Mammary epithelial cell (primary cell): ENCODE measurements at places on chromosomes 1 and 21. TPM values are rescaled to one million over a fixed set of nuclear protein-coding genes. Genes with fewer than 3 reads are reported as not detected.

Gene OR2L3
- 0.21 TPM in 1 of 2 replicates, not detected in the other for total RNA-seq

Gene S100A7
- 2.7 TPM for total RNA-seq

Gene SLC5A9
- not detected for total RNA-seq

Gene REN
- total RNA-seq, result not detected

Gene ARHGEF16
- 6.7 TPM for total RNA-seq

Gene UTS2
- total RNA-seq, result not detected

Gene FCGR2B
- total RNA-seq, result not detected

Gene KISS1
- total RNA-seq, result not detected in 2 replicates

Gene ELOVL1
- 34.7 TPM for total RNA-seq

Gene HNRNPR
- total RNA-seq, result 35.2 TPM

Gene LAMTOR5
- 106 and 127 TPM in 2 replicates for total RNA-seq

Gene EXTL1
- total RNA-seq, result 6.8 TPM

Gene FAM3B
- total RNA-seq, result 0.17 TPM

Gene CGN
- total RNA-seq, result 2.0 TPM

Gene VSIG8
- not detected in 2 replicates for total RNA-seq

Gene KCNE2
- total RNA-seq, result 0.17 TPM

Gene C1orf185
- total RNA-seq, result not detected

Gene PRDM16
- total RNA-seq, result not detected

Gene BRDT
- total RNA-seq, result not detected in 2 replicates

Gene CLCA1
- not detected for total RNA-seq

Gene GOLT1A
- total RNA-seq, result 0.59 and 4.2 TPM in 2 replicates

Gene ETV3L
- not detected for total RNA-seq

Gene WASF2
- 32.2 TPM for total RNA-seq

Gene EVI5
- 39.9 and 43.3 TPM in 2 replicates for total RNA-seq

Gene CHODL
- total RNA-seq, result not detected in 2 replicates

Gene DNASE2B
- not detected for total RNA-seq

Gene SLC35F3
- 9.2 and 14.6 TPM in 2 replicates for total RNA-seq

Gene SEC16B
- total RNA-seq, result 0.83 TPM

Gene PIAS3
- total RNA-seq, result 21.7 TPM

Gene LDLRAD1
- total RNA-seq, result not detected in 2 replicates

Gene PLA2G5
- total RNA-seq, result not detected

Gene EXOSC10
- 55.5 and 66.6 TPM in 2 replicates for total RNA-seq

Gene OPRD1
- total RNA-seq, result 0.17 TPM

Gene ADGRL2
- 28.6 and 43.7 TPM in 2 replicates for total RNA-seq

Gene THEM4
- 17.2 and 18.8 TPM in 2 replicates for total RNA-seq

Gene S100A8
- 176 and 363 TPM in 2 replicates for total RNA-seq
